Lower lobe of right lung (tissue), 2 donors: ENCODE measurements at places on chromosomes 1 and 21. TPM values are rescaled to one million over a fixed set of nuclear protein-coding genes. Genes with fewer than 3 reads are reported as not detected.

GRCh38 chr1:175062858-175063257 lies 4.8 kb upstream of the TNN start:
- no peak overlapping the region for H3K4me3 ChIP-seq
- no peaks in the 10 kb centered on the region for H3K4me1 ChIP-seq

DNA sequence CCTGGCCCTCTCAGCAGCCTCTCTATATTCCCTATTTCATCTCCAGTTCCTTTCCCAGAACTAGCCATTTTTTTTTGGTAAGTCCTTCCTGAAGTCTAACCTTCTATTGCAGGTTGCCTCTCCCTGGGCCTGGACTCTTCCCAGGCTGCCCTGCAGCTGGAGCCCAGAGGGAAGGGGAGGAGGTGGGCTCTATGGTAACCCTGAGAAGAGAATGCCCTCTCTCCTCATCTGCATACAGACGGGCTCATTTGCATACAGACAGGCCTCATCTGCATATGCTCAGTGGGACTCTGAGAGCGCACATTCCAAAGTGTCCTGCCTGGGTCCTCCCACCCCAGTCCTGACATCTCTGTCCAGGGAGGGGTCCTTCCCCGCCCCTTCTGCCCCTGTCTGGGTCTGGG lies 32.7 kb downstream of the RHBG start:
- no peak overlapping the region for H3K4me3 ChIP-seq
- no peaks in the 10 kb centered on the region for H3K36me3 ChIP-seq

DNA sequence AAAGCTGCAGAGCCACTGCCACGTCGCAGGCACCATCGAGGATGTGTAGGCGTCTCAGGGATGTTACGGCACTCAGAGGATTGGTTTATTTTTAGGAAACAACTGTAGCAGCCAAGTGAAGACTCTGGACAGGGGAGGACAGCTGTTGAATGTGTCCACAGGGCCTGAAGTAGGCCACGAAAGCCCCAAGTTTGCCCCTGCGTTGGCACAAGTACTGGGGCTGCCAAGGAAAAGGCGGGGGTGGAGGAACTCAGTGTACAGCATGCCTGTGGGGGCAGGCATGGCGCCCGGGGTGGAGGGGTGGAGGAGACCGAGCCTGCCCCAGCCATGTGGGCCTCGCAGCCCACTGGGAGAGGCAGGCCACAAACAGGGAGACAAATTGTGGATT lies 89.7 kb downstream of the ADARB1 start:
- peaks cover 7% of the 10 kb centered on the region for H3K36me3 ChIP-seq
- no peak overlapping the region for H3K27ac ChIP-seq
- no peak overlapping the region for H3K4me3 ChIP-seq
- H3K27me3 ChIP-seq = no peaks in the 10 kb centered on the region
- no peak for DNase-seq
- peaks cover 13% of the 10 kb centered on the region for H3K4me1 ChIP-seq

DNA sequence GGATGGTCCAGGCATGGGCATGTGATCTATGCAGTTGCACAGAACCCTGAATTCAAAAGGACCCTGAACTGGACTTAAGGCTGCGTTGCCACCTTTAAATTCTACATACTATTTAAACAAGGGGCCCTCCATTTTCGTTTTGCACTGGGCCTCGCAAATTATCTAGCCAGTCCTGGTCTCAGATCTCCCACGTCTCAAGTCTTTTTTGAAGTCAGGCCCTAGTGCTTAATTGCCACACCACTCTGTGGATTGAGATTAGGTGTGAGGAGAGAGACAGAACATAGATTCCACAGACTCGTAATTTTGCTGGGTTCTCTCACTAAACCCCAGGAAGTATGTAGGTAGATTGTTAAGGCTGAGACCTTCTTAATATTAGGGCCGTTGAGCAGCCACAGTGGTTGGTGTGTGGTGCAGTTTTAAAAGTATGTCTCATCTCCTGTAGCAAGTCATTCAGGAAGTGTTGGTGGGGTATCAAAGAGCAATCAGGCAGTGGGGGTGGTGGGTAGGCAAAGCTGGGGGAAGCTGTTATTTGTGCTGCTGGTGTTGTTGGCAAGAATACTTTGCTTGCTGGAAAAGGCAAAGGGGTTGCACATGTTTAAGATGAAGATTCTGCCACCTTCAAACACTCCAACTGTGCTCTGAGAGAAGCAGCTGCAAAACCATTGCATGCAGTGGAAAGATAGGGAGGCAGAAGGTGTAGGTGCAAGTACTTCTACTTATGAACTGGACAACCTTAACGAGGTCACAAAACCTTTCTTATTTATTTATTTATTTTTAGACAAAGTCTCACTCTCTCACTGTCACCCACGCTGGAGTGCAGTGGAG lies 11.2 kb downstream of the CD84 start:
- DNase-seq = no peak
- peaks cover 8% of the 10 kb centered on the region for H3K4me1 ChIP-seq
- no peak overlapping the region for H3K4me3 ChIP-seq
- H3K36me3 ChIP-seq = no peaks in the 10 kb centered on the region

- no peaks in the 10 kb centered on the region for H3K36me3 ChIP-seq
- no peaks in the 10 kb centered on the region for H3K4me1 ChIP-seq
- DNase-seq = no peak
- no peak overlapping the region for H3K27ac ChIP-seq
- H3K4me3 ChIP-seq = no peak overlapping the region
- H3K27me3 ChIP-seq = no peaks in the 10 kb centered on the region
Measured at GRCh38 chr1:196590012-196590708, 18.1 kb downstream of the KCNT2 start.

DNA sequence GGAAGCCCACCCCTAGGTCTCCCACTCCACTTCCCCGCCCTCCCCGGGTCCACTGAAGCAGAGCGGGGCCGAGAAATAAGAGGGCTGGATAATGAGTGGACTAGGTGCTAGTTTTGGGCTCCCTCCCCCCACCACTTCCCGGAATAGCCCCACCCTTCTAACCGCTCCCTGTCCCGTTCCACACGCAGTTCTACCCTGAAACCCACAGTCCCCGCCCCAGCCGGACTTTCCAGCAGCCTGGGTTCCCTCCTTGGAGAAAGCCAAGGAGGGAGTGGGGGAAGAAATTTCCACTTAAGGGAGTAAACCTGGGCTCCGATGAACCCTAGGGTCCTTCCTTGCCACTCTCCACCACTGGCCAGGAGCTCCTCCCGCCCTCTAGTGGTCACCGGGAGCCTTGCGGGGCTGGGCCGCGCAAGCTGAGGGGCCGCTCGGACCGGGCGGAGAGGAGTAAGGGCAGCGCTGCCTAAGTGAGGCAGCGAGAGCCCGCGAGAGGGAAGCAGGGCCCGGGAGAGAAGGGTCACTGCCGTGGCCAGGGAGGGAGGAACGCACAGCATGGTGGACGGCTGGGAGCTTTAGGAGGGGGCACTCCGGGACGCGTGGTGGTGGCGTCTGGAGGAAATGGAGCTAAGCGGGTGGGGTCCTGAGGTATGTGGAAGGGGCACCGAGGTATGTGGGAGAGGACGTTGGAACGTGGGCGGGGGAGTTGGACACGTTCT lies 14.3 kb downstream of the THBS3 start:
- DNase-seq = peak; percentile 95
- peaks cover 26% of the 10 kb centered on the region for H3K4me1 ChIP-seq
- H3K27ac ChIP-seq = peak overlapping the region; percentile 93

The LCE2A gene
- not detected for total RNA-seq

GRCh38 chr1:201636510-201636971 lies 97.6 kb downstream of the NAV1 start:
- H3K27me3 ChIP-seq = no peaks in the 10 kb centered on the region
- H3K27ac ChIP-seq = no peak overlapping the region
- no peak overlapping the region for H3K4me3 ChIP-seq
- H3K36me3 ChIP-seq = no peaks in the 10 kb centered on the region

The AMPD1 gene
- 0.21 TPM for total RNA-seq

DNA sequence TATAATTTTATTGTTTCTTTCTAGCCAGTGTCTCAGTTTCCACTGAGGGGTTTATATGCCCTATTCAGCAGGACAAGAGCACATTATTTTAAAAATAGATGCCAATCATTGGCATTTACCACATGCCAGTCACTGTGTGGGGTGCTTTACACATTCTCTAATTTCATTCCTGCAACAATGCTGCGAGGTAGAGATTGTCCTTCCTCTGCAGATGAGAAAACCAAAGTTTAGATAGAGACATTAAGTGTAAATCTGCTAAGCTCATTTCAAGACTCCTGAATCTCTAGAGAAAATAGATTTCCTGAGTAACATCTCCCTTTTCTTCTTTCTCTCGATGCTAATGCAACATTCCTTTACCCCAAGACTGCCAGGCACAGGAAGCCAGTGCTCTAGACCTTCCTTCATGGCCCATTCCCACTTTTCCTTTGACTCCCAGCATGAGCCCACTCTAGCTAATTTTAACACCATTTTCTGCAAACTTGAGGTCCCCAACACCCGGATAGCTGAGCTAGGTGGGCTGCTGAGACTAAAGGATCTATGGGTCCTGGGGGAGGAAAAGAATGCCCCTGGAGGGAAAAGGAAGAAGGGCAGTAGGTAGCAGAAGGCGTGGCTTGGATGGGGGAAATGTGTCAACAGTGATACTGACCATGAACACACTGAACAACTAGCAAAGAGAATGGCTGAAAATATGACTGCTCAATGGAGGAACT lies 50.0 kb downstream of the SH3GLB1 start:
- H3K4me3 ChIP-seq = no peak overlapping the region
- no peak overlapping the region for H3K27ac ChIP-seq
- no peaks in the 10 kb centered on the region for H3K36me3 ChIP-seq
- no peak for DNase-seq

- no peaks in the 10 kb centered on the region for H3K36me3 ChIP-seq
- peak; percentile 67 for DNase-seq
- no peaks in the 10 kb centered on the region for H3K27me3 ChIP-seq
Measured at GRCh38 chr1:41776891-41777441, 141.8 kb downstream of the HIVEP3 start.

GRCh38 chr1:1326075-1326605 lies 1.5 kb downstream of the CPTP start:
- DNase-seq = no peak
- peak overlapping the region; percentile 91 for H3K27ac ChIP-seq
- H3K4me1 ChIP-seq = peaks cover 48% of the 10 kb centered on the region
- H3K36me3 ChIP-seq = peaks cover 34% of the 10 kb centered on the region

DNA sequence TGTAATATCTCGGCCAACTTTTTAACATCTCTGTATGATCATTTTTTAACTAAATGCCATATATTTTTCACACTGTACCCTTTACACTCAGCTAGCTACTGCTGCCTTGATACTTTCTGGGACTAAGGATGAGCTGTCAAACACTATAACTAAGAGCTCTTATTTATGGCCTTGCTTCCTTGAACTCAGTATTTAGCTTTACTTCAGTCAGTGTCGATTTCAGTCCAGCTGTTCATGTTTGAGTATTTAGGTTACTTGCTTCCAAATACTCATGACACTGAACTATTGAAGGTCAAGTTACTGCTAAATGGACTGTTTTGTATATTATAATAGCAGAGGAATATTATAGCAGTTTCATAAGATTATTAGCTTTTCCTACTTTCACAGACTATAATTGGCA lies 25.9 kb upstream of the USP25 start:
- no peaks in the 10 kb centered on the region for H3K4me1 ChIP-seq
- no peak for DNase-seq
- no peak overlapping the region for H3K4me3 ChIP-seq
- H3K36me3 ChIP-seq = no peaks in the 10 kb centered on the region
- no peaks in the 10 kb centered on the region for H3K27me3 ChIP-seq

- H3K27me3 ChIP-seq = no peaks in the 10 kb centered on the region
- DNase-seq = no peak
- H3K4me1 ChIP-seq = peaks cover 8% of the 10 kb centered on the region
Measured at GRCh38 chr21:42320791-42321190, 5.6 kb upstream of the TFF3 start.

GRCh38 chr1:244226435-244226834 lies 175.4 kb downstream of the ZBTB18 start:
- no peaks in the 10 kb centered on the region for H3K36me3 ChIP-seq
- peaks cover 4% of the 10 kb centered on the region for H3K4me1 ChIP-seq
- H3K27ac ChIP-seq = no peak overlapping the region
- H3K4me3 ChIP-seq = no peak overlapping the region
- no peak for DNase-seq

GRCh38 chr21:44892095-44892494 lies 18.6 kb upstream of the PTTG1IP start:
- H3K36me3 ChIP-seq = peaks cover 20% of the 10 kb centered on the region
- H3K4me3 ChIP-seq = no peak overlapping the region
- no peak overlapping the region for H3K27ac ChIP-seq
- peaks cover 9% of the 10 kb centered on the region for H3K4me1 ChIP-seq

- no peak overlapping the region for H3K27ac ChIP-seq
- no peaks in the 10 kb centered on the region for H3K36me3 ChIP-seq
- DNase-seq = no peak
- peaks cover 26% of the 10 kb centered on the region for H3K4me1 ChIP-seq
- no peak overlapping the region for H3K4me3 ChIP-seq
Measured at GRCh38 chr1:93607814-93608186, 73.8 kb downstream of the BCAR3 start.

GRCh38 chr1:65751961-65752360 lies 40.7 kb upstream of the PDE4B start:
- no peaks in the 10 kb centered on the region for H3K36me3 ChIP-seq
- H3K4me1 ChIP-seq = no peaks in the 10 kb centered on the region
- no peaks in the 10 kb centered on the region for H3K27me3 ChIP-seq
- DNase-seq = no peak

- no peak overlapping the region for H3K27ac ChIP-seq
- no peak overlapping the region for H3K4me3 ChIP-seq
- no peaks in the 10 kb centered on the region for H3K36me3 ChIP-seq
- H3K4me1 ChIP-seq = no peaks in the 10 kb centered on the region
- no peaks in the 10 kb centered on the region for H3K27me3 ChIP-seq
Measured at GRCh38 chr1:213586587-213586972, 401.2 kb upstream of the PROX1 start.

- no peaks in the 10 kb centered on the region for H3K36me3 ChIP-seq
- no peaks in the 10 kb centered on the region for H3K27me3 ChIP-seq
- no peak for DNase-seq
- no peak overlapping the region for H3K4me3 ChIP-seq
Measured at GRCh38 chr1:173276922-173277800, 70.0 kb upstream of the TNFSF4 start.

DNA sequence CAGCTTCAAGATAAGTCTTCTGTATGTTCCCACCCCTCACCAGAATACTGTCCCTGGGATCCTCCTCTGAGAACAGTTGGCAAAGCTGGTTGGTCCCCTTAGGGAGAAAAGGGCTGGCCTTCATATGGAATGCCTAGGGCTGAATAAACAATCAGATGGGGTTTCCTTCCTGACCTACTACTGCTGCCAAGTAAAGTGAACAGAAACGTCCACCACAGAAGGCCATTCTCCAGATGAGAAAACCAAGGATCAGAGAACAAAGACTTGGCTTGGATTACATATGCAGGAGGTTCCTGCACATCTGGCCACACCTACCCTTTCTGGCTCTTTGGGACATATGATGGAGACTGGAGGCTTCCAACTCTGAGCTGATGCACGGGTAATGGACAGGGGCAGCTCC lies 194.5 kb downstream of the HIVEP3 start:
- peaks cover 48% of the 10 kb centered on the region for H3K4me1 ChIP-seq
- H3K36me3 ChIP-seq = no peaks in the 10 kb centered on the region
- H3K27ac ChIP-seq = no peak overlapping the region
- DNase-seq = no peak

DNA sequence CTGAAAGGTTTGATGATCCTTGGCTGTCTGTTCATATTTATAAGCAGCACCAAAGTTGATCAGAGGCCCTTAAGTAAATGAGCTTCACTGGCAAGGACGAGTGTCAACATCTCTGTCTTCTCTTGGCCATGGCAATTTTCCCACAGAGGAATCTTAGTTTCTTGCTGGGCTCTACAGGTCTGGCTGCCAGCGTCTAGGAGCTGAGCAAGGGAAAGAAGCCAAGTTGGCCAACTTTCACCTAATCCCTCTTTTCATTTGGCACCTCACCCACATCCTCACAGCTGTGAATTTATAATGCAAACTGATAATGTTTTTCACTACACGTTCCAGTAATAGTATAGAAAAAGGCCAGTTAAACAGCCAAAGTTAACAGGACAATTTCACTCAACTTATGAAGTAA lies 99.0 kb upstream of the LBR start:
- no peak overlapping the region for H3K4me3 ChIP-seq
- no peak for DNase-seq
- H3K4me1 ChIP-seq = no peaks in the 10 kb centered on the region
- peaks cover 3% of the 10 kb centered on the region for H3K36me3 ChIP-seq
- no peaks in the 10 kb centered on the region for H3K27me3 ChIP-seq

The OR2L13 gene
- total RNA-seq = not detected
